Common myeloid progenitor, CD34-positive (primary cell): ENCODE measurements at places on chromosomes 6 and 20.

DNA sequence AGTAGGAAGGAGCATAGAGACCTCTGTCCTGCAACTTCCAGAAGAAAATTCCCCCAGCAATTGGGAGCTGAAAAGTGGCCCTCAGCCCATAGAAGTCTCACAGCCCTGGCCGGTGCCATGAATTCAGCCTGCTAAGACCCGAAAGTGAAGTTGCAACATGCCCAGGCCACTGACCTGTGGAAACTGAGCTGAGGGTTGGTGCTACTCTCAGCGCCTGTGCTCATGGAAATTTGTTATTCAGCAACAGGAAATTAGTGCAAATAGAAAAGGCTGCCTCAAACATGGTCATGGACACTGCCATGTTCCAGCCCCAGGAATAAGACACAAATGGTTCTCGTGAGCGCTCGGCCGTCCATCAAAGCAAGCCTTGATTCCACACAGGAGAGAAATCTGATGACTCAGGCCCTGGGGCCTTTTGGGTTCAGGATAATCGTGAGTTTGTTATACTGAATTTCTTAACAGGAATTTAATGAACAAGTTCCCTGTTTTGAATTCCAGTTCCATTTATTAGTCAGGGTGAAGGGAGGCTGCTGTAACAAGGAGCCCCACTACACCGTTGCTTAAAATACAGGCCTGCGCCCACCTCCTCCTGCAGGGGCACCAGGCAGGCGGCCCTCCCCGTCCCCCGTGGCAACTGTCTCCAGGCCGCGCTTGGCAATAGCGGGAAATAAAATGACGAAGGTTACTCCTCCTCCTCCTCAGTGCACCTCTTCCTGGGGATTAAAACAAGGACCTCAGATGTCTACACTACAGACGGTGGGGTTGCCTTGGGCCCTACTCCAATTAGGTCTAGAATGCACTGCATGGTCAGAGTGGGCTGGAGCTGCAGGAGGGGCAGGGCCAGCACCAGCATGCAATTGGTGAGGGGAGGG, 152.9 kb downstream of the ERMARD start:
- DNase-seq: no peak

DNA sequence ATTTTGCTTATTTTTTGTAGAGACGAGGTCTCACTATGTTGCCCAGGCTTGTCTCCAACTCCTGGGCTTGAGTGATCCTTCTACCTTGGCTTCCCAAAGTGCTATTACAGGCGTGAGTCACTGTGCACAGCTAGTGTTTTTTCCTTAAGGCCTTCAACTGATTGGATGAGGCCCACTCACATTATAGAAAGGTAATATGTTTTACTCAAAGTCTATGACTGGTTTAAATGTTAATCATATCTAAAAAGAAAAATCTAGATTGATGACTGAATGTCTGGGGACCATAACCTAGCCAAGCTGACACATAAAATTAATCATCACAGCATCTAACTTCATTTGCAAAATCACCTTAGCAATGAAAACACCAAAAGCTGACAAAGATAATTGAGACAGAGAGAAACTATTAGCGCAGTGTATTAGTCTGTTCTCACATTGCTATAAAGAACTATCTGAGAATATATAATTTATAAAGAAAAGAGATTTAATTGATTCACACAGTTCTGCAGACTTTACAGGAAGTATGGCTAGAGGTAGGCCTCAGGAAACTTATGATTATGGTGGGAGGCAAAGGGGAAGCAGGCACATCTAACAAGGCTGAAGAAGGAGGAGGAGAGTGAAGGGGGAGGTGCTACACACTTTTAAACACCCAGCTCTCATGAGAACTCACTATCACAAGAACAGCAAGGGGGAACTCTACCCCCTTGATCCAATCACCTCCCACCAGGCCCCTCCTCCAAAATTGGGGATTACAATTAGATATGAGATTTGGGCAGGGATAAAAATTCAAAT, 66.8 kb upstream of the ARHGAP18 start:
- no peak for DNase-seq

DNA sequence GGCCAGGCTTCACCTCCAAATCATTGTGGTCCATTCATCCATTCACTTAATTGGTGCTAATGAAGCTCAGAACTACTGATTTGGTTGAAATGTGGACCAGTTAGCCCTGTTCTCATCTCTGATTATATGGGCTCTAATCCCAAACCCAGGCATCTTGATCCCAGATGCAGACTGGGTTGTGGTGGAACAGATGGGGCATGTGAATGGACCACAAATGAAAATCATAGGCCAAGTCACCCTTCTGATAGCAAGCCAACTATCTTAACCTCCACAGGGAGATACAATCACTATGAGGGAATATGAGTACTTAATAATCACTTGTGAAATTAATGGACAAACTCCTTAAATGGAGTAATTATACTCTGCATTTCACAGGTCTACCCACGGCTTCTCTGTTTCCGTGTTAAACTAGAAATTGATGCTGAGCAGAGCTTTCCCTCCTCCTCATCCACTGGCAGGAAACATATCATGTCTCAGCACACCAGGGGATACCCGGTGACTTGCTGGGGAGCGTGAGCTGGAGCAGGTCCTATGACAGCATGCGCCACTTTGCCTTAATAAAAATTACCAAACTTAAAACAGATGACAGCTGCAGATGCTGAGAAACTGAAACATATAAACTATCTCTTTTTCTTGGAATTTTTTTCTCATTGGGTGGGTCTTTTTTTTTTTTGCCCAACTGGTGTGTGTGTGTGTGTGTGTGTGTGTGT, 108.8 kb upstream of the HEY2 start:
- DNase-seq: no peak

GRCh38 chr20:63071541-63072181, 64.9 kb upstream of the BHLHE23 start:
- DNase-seq: peak; percentile 44

GRCh38 chr20:50472693-50473664, 37.2 kb upstream of the PTPN1 start:
- DNase-seq: no peak

DNA sequence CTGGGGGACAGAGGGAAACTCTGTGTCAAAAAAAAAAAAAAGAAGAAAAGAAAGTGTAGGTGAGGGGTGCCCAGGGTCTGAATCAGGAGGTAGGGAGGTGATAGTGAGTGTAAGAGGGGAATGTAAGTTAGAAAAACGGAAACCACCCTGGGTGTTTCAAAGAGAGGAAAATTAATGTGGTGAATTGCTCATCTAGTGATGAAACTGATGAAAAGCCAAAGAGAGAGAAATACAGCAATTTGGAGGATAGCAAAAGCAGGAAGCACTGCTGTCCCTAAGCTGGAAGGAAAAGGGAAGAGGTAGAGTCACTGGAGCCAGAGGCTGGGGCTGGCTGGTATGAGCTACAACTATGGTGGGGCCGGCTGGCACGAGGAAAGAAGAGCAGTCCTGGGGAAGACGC, 85.0 kb upstream of the CEP85L start:
- DNase-seq: no peak

- DNase-seq: no peak
Observed at GRCh38 chr6:119240257-119241110, 109.1 kb downstream of the MAN1A1 start.

- no peak for DNase-seq
Observed at GRCh38 chr6:18058429-18058828, 64.0 kb downstream of the NHLRC1 start.

GRCh38 chr6:95686272-95686671, 108.9 kb downstream of the MANEA start:
- no peak for DNase-seq

- DNase-seq: no peak
Observed at GRCh38 chr6:57252975-57253374, 30.9 kb upstream of the RAB23 start.

DNA sequence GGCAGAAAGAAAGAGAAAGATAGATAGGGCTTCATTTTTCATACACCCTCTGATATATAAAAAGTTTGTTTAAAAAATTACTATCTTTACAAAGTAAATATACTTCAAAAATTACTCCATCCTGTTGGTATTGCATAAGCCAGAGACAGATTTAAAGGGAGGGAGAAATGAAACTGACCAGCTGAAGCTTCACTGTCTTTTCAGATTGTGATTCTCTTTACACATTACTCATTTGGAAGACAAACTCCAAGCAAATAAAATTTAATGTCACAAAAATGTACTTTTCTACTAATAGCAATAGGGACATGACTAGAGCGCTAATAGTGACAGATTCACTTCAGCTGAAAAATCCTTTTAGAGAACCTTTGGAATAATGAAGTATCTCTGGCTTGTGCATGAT, 38.6 kb upstream of the MARCKS start:
- DNase-seq: no peak

DNA sequence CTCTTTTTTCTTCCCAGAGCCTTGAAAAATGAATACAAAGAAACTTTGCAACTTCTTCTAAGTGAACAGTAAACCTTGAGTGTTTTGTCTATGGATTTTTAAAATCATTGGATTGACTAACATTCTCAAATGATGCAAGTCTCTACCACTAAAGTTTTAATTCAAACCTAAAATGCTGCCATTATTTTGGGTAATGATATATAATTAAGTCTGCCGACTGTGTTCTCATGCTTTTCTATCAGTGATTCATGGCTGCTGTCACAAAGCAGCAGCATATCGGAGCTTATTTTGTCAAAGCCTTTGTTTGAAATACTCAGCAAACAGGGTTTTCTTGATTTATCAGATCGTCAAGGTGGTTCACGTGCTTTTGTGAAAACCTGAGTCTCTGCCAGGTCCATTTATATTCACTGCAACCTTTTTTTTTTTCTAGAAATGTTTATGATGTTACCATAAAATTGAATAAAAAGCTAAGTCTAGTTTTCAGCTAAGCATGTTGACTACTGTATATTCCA, 96.3 kb downstream of the GJA1 start:
- no peak for DNase-seq

DNA sequence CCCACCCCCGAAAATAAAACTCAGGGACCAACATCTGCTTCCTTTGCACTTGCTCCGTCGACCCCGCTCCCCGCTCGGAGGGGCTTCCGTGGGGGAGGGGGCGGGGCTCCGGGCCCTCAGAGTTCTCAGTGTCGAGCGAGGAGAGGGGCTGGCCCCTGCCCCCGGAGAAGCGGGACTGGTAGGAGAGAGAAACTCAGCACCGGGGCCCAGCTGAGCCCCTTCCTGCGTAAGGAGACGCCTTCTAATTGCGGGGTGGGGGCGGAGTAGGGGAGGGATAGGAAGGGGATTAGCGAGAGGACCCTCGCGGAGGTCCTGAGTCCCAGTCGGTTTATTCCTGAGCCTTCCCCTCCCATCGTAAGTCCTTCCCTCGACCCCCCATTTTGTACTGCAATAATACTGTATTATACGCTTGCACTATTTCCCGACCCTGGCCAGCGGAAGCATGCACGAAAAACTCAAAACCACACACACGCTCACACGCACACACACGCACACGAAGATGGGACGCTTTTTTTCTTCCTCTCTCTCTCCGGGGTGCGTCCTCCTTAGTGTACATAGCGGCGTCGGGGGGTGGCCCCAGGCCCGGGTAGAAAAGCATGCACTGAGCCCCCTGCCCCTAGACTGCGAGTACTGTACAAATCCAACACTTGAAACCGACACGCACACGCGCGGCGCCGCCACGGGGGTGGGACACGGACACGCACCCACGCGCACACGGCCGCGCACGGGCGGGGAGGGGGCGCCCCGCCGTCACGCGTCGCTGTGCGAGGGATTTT, 22.1 kb upstream of the SLC22A7 start:
- peak; percentile 84 for DNase-seq

DNA sequence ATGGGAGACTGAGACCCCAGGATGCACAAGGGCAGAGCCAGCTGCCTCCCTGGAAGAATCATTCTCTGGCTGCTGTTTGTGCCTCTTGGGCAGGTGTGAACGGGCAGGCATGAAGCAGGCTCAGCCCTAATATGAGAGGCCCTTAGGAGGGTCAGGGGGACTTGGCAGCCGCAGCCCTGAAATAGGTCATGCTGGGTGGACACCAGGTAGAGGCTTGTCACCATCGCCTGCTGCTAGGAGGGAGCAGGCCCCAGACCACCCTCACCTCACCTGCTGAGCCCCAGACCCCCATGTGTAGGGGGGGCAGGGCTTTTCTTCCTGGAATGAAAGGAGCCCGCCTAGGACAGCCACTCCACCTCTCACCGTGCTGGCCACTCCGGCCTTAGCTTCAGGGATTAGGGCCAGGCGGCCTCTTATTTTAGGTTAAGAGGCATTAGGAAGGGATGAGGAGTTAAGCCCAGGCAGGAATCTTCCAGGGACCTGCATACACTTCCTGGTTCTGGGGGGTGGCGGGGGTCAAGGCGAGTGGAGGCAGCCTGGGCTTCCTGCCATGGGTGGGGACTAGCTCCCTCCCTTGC, 92.4 kb downstream of the ASXL1 start:
- DNase-seq: no peak

DNA sequence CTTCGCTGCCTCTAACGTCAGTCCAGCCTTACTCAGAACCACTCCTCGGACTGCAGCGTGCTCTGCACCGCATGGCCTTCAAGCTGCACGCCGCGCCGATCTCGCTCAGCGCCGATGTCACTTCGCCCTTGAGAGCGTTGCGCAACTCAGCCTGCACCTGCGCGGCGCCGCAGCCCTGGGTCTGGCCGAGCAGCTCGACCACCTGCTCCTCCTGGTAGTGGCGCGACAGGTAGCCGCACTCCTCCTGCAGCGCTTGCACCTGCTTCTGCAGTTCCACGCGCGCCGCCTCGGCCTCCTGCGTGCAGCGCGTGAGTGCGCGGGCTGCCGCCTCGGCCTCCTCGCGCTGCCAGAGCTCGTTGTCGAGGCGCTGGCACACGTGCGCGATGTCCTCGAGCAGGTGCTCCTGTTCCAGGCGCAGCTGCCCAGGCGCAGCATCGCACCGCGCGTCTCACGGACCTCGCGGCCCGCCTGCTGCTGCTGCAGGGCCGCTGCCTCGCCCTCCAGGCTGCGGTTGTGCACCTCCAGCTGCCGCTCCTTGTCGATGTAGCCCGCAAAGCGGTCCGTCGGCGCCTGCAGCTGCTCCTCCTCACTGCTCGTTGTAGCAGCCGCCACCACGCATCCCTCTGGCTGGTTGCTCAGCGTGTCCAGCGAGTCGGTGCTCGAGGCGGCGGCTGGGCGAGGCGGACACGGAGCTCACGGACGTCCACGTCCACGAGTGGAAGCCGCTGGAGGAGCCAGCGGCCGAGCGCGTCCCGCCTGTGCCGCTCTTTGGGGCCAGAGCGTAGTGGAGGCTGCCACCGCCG, 380.6 kb upstream of the CHD6 start:
- DNase-seq: no peak

- DNase-seq: no peak
Observed at GRCh38 chr20:34578025-34578424, 19.5 kb downstream of the MAP1LC3A start.

- DNase-seq: no peak
Observed at GRCh38 chr6:54426995-54427394, 118.8 kb downstream of the TINAG start.

GRCh38 chr20:48482790-48483189, 345.0 kb downstream of the PREX1 start:
- no peak for DNase-seq

GRCh38 chr20:37316116-37316774, 26.8 kb downstream of the MANBAL start:
- peak; percentile 98 for DNase-seq
